AG08395 (cell line): ENCODE measurements at places on chromosomes 11 and 22.

DNA sequence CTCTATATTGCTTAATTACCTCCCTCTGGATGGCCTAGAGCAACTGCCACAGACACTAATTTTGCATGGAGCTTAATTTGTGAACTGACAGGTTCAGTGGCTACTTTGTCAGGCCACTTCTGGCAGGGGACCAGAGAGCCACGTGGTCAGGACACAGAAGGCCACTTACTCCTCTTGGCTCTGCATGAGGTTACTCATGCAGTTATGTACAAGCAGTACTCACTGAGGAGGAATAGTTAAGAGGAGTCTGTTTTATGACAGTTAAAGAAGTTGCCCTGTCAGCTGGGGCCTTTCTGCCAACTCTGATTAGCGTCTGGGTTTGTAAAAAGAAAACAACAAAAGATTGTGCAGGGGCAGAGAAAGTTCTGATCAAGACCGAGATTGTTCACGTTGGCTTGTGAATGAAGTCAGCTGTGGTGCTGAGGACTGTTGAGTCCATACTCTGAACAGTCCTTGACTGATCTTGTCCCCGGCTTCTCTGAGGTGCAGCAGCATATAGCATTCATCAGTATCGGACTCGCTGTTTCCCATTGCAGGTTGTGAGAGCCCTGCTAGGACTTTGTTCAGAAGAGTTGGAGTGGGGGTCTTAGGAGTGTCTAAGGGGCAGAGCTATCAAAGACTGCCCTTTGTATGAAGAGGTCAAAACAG lies 41.4 kb downstream of the PPFIBP2 start:
- no peak for DNase-seq

GRCh38 chr11:35087648-35088047 lies 51.3 kb upstream of the CD44 start:
- no peak for DNase-seq

DNA sequence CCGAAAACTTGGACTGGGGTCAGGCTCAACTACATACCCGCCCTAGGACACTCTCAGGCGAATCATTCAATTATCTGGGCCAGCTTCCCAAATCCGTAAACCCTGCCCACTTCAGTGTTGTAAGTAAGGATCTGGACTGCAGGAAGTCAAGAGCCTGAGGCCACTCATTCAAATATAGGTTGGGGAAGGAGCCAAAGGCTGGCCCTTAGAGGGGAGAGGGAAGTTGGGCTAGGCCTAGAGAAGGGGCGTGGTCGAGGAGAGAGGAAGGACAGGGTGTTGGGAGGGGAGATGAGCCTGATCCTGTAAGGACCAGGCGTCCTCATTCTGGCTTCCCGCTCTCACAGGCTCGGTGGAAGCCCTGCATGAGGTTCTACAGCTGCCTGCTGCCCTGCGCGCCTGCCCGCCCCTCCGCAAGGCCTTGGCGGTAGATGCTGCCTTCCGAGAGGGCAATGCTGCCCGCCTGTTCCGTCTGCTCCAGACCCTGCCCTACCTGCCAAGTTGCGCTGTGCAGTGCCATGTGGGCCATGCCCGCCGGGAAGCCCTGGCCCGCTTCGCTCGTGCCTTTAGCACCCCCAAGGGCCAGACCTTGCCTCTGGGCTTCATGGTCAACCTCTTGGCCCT lies 3.0 kb downstream of the SAC3D1 start:
- DNase-seq, result peak; percentile 63

DNA sequence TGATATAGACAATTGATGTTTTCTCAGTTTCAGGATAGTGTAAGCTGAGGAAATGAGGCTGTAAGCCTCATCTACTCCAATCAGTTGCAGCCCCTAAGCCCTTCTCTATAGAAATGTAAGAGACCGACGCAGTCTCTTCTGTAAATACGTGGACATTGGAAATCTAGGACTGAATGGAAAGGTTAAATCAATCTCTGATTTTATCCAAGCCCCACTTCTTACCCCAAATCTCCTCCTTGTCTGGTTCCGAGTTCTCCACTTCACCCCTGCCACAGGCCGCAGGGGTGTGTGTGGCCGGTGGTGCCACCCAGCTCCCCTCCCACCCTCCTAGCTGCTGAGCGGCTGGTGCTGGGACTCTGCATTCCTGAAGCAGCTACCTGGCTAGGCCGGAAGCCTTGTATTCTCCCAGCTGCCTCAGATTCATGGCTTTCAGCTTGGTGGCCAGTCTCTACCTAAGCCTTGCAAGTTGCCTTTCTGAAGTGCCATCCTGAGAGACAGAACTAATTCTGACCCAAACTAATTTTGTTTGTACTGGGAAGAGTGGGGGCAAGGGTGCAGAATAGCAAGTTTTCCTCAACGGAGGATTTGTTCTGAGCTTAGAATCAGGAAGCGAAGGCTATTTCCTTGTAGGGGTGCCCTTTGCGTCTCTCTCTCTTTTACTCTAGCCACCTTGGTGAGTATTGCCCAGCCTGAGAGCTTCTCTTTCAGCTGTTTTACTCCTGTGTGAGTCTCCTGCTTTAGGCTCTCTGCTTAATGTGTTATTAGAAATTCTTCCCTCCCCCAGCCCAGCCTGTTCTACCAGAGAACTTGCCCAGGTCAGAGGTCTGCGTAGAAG lies 749 bp downstream of the VWA5A start:
- peak; percentile 3 for DNase-seq

DNA sequence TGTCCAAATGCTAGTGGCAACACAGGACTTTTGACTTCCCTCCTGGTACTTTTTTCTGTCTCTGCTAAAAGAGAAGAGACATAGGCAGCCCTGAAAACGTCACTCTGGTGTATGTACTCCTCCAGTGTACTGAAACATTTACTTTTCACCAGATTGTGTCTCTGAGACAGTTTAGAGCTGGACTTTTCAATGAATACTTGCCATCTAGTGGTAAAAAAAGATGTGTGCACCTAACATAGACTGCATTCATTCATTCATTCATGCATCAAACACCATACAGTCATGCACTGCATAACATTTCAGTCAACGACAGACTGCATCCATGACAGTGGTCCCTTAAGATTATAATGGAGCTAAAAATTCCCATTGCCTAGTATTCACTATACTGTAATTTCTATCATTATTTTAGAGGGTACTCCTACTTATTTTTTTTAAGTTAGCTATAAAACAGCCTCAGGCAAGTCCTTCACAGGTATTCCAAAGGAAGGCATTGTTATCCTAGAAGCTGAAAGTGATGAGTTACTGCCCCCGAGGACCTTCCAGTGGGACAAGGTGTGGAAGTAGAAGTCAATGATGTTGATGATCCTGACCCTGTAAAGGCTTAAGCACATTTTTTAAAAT lies 186.2 kb downstream of the SPON1 start:
- peak; percentile 51 for DNase-seq

- no peak for DNase-seq
These were observed 43.5 kb downstream of the EXT2 start for GRCh38 chr11:44138980-44139379.

GRCh38 chr11:3224401-3225057 lies 5.9 kb upstream of the MRGPRG start:
- DNase-seq, result no peak

GRCh38 chr22:38191731-38192474 lies 9.9 kb upstream of the MAFF start:
- DNase-seq, result no peak
